ENCODE measurements at places on chromosomes 12 and 14. TPM values are rescaled to one million over a fixed set of nuclear protein-coding genes. Genes with fewer than 3 reads are reported as not detected.

GRCh38 chr14:74503291-74503937 lies 9.8 kb downstream of the ISCA2 start:
- no peak for DNase-seq

NINJ2 gene
- 4.4 TPM for polyA plus RNA-seq

SRRM4 gene
- not detected for polyA plus RNA-seq

KRT74 gene
- not detected for polyA plus RNA-seq

GRCh38 chr14:100025111-100025510 lies 40.1 kb upstream of the EVL start:
- peak; percentile 35 for DNase-seq

DNA sequence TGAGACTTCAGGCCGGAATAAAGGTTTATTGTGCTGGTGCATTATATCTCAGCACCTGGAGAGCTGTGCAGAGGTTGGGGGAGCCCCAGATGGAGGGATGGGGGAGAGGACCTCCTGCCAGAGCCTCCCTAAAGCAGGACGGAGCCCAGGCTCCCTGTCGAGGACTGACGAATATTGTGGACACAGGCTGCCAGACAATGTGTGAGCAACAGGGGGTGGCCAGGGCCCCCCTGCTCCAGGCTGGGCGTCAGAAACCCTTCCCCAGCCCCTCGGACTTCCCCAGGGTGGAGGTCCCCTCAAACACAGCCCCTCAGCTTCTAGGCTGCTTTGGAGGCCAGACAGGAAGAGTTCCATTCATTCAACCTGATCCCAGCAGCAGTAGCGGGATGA lies 8.0 kb downstream of the TMEM119 start:
- DNase-seq = no peak

IL31 gene
- not detected for polyA plus RNA-seq

- no peak for DNase-seq
These were observed 1.5 kb upstream of the KRT5 start for GRCh38 chr12:52521568-52522266.

- DNase-seq = no peak
These were observed 9.2 kb upstream of the HSP90AA1 start for GRCh38 chr14:102095871-102096568.

DNA sequence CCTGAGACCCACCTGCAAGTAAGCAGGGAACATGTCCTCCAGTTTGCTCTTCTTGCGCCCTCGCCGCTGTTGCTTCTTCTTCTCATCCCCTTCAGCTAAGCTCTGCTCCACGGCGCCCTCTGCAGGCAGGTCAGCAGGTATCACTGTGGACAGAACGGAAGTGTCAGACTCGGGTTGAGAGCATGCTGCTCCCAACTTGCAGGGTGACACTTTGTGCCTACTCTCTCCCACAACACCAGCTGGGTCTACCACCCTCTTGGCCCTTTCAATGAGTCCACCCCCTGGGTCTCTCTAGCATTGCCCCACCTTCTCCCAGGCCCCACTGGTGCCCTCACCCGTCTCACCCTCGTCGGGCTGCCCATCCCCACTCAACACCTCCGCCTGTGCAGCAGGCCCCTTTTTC lies 16.7 kb downstream of the KMT2D start:
- peak; percentile 39 for DNase-seq

GRCh38 chr14:103140316-103141109 lies 17.3 kb downstream of the TNFAIP2 start:
- DNase-seq = no peak

GRCh38 chr14:61668282-61668681 lies 27.0 kb upstream of the HIF1A start:
- DNase-seq = peak; percentile 35

DNA sequence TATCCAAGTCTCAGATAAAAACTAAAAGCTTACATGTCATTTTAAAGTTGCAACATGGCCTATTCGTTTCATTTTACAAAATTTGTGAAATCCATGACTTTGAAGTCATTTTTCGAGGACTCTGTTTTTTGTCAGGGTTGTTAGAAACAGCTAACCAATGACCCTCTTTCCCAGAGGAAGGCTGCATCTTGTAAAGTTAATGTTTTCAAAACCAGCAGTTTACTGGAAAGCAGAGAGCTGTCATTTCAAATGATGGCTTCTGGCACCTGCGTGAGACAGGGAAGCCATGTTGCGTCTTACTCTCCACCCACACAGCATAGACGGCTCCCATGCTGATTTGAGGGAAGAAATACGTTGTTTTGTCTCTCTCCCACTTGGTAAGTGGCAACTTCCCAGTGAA lies 50.1 kb upstream of the RTRAF start:
- no peak for DNase-seq

ATL1 gene
- 1.4 TPM for polyA plus RNA-seq

AQP6 gene
- not detected for polyA plus RNA-seq

CNTN1 gene
- 0.02 TPM for polyA plus RNA-seq
